ENCODE measurements at places on chromosomes 1 and 21. TPM values are rescaled to one million over a fixed set of nuclear protein-coding genes. Genes with fewer than 3 reads are reported as not detected.

Gene SYNC
- total RNA-seq, result 9.1 TPM

Gene NCSTN
- total RNA-seq, result 64.7 TPM

- DNase-seq, result no peak
These were observed 35.6 kb upstream of the RNPC3 start for GRCh38 chr1:103489935-103490334.

GRCh38 chr1:163604896-163605295, 283.1 kb downstream of the NUF2 start:
- no peak for DNase-seq

DNA sequence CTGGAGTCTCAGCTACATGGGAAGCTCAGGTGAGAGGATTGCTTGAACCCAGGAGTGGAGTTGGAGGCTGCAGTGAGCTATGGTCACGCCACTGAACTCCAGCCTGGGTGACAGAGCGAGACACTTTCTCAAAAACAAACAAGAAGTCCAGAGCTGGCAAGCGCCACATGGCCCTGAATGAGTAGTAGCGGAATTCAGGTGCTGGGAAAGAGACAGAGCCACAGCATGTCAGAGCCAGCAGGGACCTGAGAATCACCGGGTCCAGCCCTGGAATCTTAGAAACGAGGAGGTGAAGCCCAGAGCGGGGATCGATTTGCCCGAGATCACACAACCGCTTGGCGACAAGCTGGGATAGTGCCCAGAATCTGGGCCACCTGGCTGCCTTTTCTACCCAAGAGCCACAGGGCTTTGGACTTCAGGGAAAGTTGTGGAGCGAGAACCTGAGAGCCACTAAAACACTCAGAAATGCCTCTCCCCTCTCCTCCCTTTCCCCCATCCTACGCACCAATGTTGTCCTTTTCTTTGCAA, 9.8 kb downstream of the ARL8A start:
- no peak for DNase-seq

DNA sequence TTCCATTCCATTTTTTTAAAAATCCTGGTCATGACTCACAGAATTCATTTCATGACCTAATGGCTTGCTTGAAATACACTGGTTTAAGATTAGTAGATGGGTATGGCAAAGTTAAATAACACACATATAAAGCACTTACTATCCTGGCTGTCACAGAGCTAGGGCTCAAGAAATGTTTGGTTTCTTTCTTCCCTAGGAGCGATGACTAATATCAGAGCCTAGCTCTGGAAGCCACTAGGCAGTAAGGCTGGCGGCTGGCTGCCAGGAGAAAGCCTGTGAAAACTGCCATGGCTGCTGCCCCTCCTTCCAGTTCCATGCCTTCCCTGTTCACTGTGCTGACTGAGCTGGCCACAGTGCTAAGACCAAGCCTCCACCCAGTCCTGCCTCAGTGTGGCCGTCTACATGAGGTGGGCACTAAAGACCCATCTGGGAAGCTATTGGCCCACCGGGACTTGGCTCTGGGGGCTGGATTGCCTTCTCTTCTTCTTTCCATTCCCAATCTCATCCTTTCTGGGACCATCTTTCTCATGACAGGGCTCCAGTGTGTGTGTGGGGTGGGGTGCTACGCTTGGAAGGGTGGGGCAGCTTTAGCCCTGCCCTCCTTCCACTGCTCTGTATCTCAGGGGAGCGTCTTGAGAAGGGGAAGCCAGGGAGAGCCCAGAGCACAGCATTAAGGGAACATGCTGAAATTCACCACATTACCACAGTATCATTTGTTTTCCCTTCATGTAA, 10.8 kb upstream of the ASCL5 start:
- DNase-seq, result peak; percentile 73

DNA sequence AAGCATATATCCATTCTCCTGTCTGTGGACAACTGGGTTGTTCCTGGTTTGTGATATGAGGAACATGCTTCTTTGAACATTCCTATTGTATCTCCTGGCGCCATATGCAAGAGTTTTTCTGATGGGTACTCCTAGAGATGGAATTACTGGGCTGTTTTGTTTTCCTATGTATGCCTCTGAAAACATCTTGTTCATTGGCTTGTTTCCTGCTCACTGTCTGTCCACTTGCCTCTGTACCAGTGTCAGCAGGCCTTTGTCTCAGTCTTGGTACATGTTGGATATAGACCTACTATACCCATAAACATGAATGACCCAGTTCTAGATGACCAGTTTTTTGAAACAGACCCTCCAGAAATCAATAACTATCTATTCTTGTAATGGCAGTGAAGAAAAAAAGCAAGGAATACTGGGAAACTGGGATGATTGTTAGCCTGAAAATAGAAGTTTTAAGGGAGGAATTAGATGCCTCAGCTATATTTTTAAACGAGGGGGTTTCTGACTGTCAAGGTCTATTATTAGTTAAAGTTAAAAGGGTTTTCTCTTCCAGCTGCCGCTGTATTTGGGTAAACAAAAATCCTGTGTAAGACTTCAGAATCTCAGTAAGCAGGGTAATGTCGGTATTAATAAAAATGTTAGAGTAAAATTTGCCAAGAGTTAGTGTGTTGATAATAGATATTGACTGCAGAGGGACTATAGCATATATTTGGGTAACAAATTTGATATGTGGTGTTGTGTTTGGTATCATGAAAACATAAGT, 103.6 kb downstream of the RYR2 start:
- no peak for DNase-seq

Measured in sciatic nerve (tissue), 2 donors.